ENCODE measurements at places on chromosomes 7 and 10.

DNA sequence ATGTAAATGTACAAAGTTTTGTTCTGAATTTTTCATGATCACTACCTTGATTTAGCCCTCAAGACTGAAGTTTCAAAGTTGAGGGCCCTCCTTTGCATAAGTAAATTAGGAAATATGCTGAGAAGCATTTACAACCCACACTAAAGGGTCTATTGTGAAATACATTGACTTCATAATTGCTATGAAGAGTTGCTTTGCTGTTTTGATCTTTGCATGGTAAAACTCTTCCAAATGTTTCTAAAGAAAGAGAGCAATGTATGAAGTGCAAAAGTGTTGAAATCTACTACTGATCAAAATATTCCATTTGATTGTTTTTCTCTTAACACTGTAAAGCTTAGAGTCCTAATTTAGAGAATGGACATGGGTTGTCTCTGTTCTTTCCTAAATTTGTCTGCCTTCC, 77.2 kb downstream of the C7orf25 start:
- DNase-seq: no peak

GRCh38 chr10:104268405-104268712, 625 bp upstream of the GSTO2 start:
- DNase-seq: no peak

DNA sequence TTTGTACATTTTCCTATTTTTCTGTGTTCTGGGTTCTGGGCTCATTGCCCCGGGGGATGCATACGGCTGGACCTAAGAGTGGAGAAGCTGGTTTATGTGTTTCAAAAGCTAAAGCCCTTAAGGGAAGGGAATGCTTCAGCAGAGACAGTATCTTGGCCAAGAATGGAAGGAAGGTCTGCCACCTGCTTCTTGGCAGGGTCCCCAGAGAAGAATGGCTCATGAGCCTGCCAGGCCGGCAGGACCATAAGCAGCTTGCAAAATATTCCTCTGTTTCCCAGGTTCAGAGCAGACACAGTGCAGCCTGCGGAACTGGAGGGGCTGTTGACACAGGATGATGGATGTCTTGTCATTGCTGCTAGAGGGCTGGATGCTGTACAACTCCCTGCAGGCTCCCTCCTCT, 7.8 kb upstream of the ABHD11 start:
- DNase-seq: no peak

DNA sequence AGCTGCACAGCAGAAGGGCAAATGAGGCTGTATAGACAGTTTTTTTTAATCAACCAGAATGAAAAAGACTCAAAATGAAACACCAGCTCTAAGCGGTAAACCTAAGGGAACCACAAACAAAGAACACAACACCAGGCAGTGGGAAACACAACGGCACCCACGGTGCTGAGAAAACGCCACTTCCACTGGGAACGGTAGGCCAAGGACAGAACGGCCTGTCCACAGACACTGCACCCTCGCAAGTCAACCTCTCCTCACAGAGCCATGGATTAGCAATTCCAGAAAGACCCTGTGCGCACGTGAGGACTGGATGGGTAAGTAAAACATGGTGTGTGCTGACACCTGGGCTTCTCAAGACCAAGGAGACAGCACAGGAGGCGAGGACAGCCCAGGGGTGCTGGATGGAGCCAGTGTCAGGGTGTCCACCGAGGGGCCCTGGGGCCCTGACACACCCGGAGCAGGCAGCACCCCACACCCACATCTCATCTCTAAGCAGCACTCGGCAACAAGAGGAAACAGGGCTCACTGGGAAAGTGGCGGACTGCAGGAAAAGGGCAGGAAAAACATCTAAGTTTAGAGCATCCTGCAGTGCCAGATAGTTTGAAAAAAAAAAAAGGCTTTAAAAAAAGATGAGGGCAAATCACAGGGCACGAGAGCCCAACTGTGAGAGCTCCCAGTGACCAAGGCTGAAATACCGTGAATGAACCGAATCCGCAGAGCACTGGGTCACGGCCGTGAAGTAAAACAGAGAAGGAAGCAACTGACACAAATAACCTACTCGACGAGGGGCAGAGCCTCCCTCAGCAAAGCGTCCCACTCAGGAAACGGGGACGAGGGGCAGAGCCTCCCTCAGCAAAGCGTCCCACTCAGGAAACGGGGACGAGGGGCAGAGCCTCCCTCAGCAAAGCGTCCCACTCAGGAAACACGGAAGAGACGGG, 120.2 kb downstream of the MAD1L1 start:
- DNase-seq: no peak

GRCh38 chr10:32954080-32954479, 4.0 kb downstream of the ITGB1 start:
- DNase-seq: no peak
